HS-5 (cell line): ENCODE measurements at places on chromosomes 6 and 20.

DNA sequence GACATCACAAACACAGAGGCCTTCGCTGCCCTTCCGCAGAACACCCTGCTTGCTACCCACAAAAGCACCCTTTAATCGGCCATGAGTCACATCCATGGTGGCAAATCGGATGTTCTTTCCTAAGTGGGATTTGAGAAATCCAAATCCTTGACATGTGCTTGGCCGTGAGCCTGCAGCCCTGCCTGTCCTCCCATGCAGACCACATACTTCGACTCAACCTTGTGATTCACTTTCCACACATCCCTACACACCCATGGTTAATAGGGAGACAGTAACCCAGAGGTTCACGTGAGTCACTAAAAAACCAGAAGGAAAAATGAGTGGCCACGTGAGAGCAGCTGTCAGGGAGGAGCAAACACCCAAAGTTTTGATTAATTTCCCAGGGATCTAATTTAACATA, 19.4 kb downstream of the RAMACL start:
- peak; percentile 96 for DNase-seq

DNA sequence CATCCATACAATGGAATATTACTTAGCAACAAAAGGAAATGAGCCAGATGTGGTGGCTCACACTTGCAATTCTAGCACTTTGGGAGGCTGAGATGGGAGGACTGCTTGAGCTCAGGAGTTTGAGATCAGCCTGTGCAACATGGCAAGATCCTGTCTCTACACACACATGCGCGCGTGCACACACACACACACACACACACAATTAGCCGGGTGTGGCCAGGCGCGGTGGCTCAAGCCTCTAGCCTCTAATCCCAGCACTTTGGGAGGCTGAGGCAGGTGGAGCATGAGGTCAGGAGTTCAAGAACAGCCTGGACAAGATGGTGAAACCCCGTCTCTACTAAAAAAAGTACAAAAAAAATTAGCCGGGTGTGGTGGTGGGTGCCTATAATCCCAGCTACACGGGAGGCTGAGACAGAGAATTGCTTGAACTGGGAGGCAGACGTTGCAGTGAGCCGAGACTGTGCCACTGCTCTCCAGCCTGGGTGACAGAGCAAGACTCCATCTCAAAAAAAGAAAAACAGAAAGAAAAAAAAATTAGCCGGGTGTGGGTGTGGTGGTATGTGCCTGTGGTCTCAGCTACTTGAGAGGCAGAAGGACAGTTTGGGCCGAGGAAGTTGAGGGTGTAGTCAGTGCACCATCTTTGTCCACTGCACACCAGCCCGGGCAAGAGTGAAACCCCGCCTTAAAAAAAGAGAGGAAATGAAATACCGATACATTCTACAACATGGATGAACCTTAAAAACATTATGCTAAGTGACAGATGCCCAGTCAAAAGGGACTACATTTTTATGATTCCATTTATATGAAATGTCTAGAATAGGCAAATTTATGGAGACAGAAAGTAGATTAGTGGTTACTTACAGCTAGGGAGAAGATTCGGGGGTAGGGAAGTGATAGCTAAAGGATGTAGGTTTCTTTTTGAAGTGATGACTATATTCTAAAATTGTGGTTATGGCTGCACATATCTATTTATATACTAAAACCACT, 52.5 kb downstream of the RBL1 start:
- DNase-seq: peak; percentile 42

DNA sequence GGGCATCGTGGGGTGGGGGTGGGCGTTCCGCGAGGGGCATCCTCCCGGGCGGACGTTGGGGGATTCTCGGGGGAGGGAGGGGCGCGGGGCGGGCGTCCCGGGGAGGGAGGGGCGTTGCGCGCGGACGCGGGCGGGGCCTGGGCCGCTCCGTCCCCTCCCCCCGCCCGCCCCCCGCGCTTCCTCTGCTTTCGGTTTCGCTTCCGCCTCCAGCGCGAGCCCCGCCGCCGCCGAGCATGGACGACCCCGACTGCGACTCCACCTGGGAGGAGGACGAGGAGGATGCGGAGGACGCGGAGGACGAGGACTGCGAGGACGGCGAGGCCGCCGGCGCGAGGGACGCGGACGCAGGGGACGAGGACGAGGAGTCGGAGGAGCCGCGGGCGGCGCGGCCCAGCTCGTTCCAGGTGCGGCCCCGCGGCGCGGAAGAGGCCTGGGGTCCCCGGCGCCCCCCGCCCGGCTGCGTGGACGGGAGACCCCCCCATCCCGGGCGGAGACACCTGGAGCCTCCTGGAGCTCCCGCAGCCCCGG, at the start of gene OGFR:
TSS of gene OGFR (plus strand) at position 209 of the 528 bp plus-strand sequence. CDS start at position 234, 25 bp downstream.
- DNase-seq: no peak

DNA sequence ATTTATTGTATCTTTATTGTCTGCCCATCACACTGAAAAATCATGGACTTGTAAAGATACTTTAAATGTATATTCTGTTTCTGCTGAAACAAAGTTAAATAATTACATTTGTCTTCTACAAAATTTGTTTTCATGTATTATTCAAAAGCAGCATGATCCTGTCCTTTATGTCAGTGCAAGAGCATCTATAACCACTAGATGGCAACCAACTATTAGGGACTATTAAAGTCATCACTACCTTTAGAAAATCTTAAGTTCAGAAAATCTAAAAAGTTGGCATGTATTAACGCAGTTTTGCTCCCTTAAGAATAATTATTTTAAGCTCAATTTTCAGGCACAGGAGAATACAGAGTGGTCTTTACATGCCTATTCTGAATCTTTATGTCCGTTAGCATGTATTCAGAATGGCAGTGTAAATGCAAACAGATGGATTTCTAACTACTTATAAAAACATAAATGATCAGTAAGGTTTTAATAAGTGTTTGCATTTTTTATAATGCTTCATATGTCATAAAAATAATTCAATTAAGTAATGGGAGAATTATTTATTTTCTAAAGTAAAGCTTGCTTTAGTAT, 17.8 kb downstream of the TMEM30A start:
- no peak for DNase-seq

- DNase-seq: no peak
These were observed 30.9 kb upstream of the SLC24A3 start for GRCh38 chr20:19181552-19181951.
